ENCODE measurements at places on chromosomes 1 and 21. TPM values are rescaled to one million over a fixed set of nuclear protein-coding genes. Genes with fewer than 3 reads are reported as not detected.

Gene PTPN14
- polyA plus RNA-seq, result 41.1 TPM

Gene IVL
- 0.36 TPM for polyA plus RNA-seq

Gene SPRR2F
- not detected for polyA plus RNA-seq

Gene CDA
- 6.2 TPM for polyA plus RNA-seq

Gene CELA3B
- not detected for polyA plus RNA-seq

Gene DPT
- 0.25 TPM for polyA plus RNA-seq

DNA sequence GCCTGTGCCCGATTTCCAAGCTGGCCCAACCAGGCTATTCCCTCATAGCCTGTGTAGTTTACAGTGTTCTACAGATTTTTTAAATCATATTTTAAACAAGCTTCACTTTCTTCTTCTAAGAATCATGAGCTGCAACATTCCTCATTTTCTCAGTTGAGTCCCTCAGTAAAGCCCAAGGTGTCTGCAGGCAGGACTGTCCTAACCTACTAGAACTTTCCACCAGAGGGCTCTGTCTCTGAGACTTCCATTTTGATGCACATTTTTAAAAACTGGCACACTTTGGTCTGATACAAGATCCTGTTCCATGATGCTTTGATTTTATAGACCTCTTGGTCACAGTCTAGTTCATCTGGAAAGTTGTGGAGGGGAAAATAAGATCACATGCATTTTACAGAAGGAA is 21.6 kb upstream of the SLAMF6 start:
- DNase-seq, result no peak

GRCh38 chr1:111504097-111504496 is 664 bp upstream of the ADORA3 start:
- no peak for DNase-seq

DNA sequence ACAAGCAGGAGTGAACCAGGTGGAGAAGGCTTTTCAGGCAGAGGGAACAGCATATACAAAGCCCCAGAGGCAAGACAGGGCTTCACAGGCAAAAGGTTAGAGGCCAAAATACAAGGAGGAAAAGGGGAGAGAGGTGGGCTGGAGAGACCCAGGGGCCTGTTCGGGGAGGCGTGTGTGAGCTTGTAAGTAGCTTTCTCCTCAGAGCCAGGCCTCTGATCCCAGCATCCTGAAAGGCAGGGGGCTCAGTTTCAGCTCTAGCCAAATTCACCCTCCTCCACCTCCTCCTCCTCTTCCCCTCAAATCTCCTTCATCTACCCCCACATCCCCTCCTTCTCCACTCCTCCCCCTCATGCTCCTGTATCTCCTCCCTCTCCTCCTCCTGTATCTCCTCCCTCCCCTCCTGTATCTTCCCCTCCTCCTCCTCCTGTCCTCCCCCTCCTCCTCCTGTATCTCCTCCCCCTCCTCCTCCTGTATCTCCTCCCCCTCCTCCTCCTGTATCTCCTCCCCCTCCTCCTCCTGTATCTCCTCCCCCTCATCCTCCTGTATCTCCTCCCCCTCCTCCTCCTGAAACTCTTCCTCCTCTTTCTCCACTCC is 148.6 kb downstream of the ST6GALNAC5 start:
- DNase-seq, result no peak

DNA sequence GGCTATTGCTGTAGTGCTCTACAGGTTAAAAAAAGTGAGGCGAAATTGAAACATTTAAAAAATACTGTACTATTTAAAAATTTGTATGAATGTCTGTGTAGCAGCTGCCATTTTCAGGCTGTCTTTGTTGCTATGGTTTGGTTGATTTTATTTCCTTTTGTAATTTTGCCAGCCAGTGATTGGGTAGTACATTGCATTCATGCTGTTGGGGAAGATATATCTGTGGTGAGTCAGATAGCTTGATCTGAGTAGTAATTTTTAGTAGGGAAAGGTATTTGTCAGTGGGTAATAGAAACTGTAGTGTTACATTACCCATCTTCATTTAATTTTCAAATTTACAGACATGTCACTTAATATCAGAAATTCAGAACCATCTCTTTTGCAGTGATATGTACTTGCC is 15.0 kb downstream of the NFIA start:
- no peak for DNase-seq

DNA sequence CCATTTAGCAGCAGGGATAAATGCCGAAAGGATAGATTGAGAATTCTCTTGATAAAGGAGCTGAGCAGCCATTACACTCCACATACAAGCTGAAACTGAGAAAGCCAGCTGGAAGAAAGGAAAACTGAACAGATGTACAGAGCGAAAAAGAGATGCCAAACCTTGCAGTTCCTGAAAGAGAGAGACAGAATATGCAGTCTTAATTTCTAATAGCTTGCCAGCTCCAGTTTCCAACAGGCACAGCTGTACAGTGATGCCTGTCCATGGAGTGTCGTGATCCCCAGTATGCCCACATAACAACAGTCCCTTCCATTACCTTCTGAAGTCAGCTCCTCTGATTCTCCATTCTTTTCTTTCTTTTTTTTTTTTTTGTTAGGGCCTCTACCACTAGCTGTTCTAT is 22.7 kb downstream of the ABL2 start:
- DNase-seq, result no peak

DNA sequence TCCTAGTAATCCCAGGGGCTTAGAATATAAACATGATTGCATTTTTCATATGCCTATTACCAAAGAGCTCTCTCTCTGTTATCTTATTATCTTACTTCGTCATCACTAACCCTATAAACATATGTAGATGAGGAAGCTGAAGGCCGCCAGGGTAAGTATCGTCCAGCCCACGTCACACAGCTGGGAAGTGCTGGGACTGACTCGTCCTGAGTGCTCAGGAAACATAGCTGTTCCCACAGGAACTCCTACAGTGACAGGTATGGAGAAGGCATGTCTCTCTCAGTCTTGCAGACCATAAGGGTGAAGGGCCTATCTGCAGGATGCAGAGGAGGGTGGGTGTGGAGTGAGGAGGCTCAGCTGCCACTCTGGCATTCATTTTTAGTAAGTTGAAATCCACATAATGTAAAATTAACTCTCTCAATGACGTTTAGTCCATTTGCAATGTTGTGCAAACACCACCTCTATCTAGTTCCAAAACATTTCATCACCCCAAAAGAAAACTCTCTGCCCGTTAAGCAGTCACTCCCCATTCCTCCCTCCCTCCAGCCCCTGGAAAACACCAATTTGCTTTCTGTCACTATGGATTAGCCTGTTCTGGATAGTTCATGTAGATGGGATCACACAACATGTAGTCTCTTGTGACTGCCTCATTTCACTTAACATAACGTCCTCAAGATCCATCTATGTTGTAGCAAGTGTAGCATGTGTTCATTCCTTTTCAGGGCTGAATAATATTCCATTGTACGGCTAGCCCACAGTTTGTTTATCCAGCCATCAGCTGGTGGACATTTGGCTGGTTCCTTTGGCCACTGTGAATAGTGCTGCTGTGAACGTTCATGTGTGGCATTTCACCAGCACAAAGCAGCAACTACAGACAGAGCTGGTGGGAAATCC is 68.3 kb downstream of the TCP10L start:
- DNase-seq, result no peak

DNA sequence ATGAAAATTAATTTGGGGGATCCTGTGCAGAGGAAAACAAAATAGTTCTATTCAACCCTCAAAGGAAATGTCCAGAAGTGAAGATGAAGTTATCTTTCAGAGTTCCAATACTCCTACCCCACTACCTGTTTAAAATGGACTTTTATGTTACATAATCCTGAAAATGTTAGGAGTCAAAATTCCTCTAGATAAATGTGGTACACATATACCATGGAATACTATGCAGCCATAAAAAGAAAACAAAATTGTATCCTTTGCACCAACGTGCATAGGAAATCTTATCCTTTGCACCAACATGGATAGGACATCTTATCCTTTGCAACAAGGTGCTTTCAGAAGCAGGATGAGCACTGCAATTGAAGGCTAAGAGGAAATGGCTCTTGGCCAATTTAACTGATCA is 245.2 kb downstream of the LTN1 start:
- DNase-seq, result no peak

GRCh38 chr1:217881607-217882332 is 250.6 kb downstream of the SPATA17 start:
- DNase-seq, result no peak

GRCh38 chr1:198179556-198179981 is 22.8 kb downstream of the NEK7 start:
- no peak for DNase-seq

DNA sequence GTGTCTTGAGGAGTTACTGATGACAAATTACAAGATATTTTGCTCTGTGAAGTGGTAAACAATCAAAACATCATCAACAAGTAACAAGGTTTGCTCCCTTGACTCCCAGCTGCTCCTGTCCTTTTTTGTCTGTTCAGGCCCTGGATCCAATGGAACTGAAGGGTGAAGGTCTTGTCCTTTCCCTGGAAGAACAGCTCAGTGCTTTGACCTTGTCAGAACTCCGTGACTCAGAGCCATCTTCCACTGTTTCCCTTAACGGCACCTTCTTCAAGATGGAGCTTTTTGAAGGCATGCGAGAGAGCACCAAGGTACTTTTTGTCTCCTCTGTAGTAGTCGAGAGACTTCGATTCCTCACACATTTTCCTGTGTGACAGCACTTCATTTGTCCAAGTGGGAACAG is 29.0 kb downstream of the TRIM45 start:
- no peak for DNase-seq

GRCh38 chr1:8540261-8540941 is 222.5 kb downstream of the SLC45A1 start:
- DNase-seq, result no peak

- no peak for DNase-seq
Observed at GRCh38 chr1:57503337-57503736, 79.5 kb upstream of the DAB1 start.

GRCh38 chr1:232610192-232610901 is 19.6 kb downstream of the SIPA1L2 start:
- DNase-seq, result no peak

- DNase-seq, result peak; percentile 30
Observed at GRCh38 chr1:111656086-111657017, 36.8 kb downstream of the RAP1A start.

DNA sequence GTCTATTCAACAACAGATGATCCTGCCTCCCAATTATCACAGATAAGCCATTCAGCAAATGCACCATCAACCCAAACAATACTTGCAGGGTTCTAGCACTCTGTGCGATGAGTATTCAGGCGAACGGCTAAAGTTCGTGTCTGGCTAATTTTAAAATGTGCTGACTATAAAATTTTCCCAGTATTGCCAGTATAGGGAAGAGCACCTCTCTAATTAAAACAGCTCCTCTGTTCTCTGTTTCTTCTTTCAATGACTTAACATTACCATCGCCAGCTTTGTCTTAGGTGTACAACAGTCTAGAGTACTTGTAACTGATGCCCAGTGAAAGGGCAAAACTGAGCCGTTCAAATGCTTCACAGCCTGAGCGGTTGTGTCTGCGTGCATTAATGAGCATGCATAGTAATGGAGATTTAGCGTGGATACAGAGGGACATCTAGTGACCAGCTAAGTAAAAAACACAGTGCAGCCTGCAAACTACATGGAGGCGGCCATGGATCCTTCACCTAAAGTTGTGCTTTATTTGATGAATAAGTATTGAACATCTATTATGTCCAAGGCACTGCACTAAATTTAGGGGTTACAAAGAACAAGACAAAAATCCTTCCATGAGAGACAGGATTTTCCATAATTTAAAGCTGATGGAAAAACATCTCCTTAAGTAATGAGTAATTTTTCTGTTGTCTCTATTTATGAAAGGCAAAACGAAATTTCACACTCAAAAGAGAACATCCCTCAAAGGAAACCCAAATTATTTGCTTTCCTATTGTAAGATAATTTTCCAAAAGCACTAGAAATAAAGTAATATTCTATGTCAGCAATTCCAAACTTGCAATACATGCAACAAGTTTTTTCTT is 120.0 kb downstream of the SETD4 start:
- peak; percentile 64 for DNase-seq

- DNase-seq, result no peak
Observed at GRCh38 chr1:3054474-3054873, 14.5 kb upstream of the PRDM16 start.

- no peak for DNase-seq
Observed at GRCh38 chr21:27346041-27346448, 379.2 kb upstream of the ADAMTS5 start.

GRCh38 chr1:25445993-25446538 is 15.4 kb downstream of the MACO1 start:
- no peak for DNase-seq
